ENCODE measurements at places on chromosomes 7 and 10. TPM values are rescaled to one million over a fixed set of nuclear protein-coding genes. Genes with fewer than 3 reads are reported as not detected.

The MRPS24 gene
- 149 TPM for total RNA-seq

The ZNF117 gene
- total RNA-seq, result 6.2 TPM

The TSPAN12 gene
- total RNA-seq, result not detected

The ACSM6 gene
- not detected for total RNA-seq

The PLPP4 gene
- not detected for total RNA-seq

The JCAD gene
- total RNA-seq, result not detected

The ARHGEF5 gene
- total RNA-seq, result 16.8 TPM

The EBLN1 gene
- total RNA-seq, result not detected
